Astrocyte of the spinal cord (primary cell): ENCODE measurements at places on chromosomes 2 and 18.

- no peak for DNase-seq
These were observed 59.9 kb upstream of the KCNE4 start for GRCh38 chr2:222992137-222992536.

- DNase-seq, result no peak
These were observed 171.8 kb upstream of the PIK3C3 start for GRCh38 chr18:41783065-41783818.

GRCh38 chr2:239937866-239938640, 87.1 kb downstream of the NDUFA10 start:
- no peak for DNase-seq

- peak; percentile 82 for DNase-seq
These were observed 1142.7 kb downstream of the CNTNAP5 start for GRCh38 chr2:125167820-125168219.
